ENCODE measurements at places on chromosomes 4 and X.

GRCh38 chr4:110905367-110905766 lies 282.5 kb upstream of the PITX2 start:
- no peak for DNase-seq

DNA sequence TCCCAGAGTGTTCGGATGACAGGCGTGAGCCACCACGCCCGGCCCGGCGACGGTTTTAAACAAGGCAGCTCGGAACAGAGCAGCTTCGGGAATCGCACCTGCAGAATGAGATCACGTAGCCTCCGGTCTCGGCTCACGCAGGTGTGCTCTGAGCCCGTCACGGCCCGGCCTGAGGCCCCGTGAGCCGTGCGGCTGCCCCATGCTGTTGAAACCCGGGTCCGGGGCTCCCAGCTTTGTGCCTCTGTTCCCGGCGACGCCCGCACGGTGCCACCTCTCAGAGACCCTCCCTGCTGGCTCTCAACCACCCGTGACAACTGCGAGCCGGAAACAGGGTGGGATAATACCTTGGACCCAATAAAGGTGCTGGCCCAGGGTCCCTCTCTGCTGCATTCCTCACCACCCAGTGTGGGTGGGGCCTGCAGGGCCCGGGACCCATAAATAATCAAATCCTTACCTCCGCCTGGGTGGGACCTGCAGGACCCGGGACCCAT lies 13.4 kb upstream of the PLCXD1 start:
- DNase-seq: no peak

- no peak for DNase-seq
These were observed 9.5 kb downstream of the XPNPEP2 start for GRCh38 chrX:129748305-129748704.

GRCh38 chr4:181684310-181684709 lies 558.9 kb upstream of the TENM3 start:
- DNase-seq: no peak

DNA sequence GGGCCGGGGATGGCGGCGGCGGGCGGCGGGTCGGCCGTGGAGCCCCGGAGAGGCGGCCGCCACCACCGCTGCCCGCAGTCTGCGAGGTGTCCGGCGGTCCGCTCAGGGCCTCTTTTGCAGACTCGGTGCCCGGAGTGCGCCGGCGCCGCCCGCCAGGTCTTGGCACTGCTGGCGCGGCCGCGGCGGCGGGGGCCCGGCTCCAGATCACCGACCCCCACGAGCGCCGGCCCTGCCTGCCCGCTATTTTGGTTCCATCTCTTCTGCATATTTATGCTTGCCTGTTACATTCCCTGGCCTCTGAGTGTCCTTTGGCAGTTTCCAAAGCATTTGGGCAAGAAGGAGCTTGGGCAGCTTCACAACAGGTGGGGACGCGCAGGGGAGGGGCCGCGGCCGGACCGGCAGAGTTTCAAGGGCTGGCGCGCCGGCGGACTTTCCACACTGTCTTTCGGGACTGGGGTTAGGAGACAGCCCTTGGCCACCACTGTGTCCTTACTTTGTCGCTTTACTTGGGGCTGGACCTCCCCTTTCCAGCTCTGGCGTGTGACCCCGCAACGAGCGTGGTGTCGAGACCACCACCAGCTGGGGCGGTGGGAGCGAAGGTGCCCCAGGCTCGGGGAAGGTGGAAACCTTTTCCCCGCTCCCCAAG lies 668 bp upstream of the TAPT1 start:
- DNase-seq: peak; percentile 64

DNA sequence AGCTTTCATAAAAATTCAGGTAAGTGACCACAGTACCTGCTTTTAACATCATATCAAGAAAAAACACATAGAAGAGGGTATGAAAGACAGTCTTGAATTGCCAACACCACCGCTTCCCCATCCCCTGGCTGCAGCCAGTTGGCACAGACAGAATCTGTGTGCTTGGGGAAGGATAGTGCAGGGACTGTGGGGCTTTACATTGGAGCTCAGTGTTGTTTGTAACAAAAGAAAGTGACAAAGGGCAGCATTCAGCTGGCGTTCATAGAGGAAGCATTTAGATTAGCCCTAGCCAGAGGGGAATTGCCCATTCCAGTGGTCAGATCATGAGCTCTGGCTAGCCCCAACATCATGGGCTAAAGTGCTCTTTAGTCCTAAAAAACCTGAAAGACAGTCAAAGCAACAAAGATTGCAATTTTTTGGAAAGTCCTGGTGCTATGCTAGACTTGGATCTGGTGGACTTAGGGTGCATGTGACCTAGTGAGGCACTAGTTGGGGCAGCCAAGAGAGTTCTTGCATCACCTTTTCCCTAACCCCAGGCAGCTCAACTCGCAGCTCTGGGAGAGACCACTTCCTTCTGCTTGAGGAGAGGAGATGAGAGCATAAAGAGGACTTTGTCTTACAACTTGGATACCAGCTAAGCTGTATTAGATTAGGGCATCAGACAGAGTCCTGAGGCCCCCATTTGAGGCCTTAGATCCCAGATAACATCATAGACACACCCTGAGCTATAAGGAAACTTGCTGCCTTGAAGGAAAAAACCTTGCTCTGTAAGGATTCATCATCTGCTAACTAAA lies 1602.4 kb upstream of the ADGRL3 start:
- DNase-seq: no peak

DNA sequence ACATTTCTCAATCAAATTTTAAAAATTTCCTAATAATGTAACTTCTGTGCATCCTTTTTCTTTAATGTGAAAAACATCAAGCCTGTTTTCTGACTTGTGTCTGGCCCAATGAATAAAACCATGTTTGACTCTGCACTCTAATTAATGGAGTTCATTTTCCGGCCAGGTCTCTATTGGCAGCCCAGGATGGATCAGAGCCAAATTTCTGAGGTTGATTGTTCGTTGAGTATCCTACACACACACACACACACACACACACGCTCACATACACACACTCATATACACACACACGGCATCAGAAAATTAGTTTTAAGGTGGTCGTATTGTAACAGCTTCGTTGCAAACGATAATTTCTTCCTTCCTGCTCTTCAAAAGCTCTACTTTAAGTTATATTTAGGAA lies 28.9 kb upstream of the TLL1 start:
- DNase-seq: peak; percentile 67

GRCh38 chr4:68182382-68182820 lies 52.7 kb upstream of the TMPRSS11F start:
- no peak for DNase-seq

- no peak for DNase-seq
These were observed 52.2 kb downstream of the ABCG2 start for GRCh38 chr4:88106205-88106604.

- no peak for DNase-seq
These were observed 108.8 kb downstream of the NAA11 start for GRCh38 chr4:79217025-79217424.

- no peak for DNase-seq
These were observed 431.8 kb downstream of the KCTD8 start for GRCh38 chr4:44016570-44017421.

DNA sequence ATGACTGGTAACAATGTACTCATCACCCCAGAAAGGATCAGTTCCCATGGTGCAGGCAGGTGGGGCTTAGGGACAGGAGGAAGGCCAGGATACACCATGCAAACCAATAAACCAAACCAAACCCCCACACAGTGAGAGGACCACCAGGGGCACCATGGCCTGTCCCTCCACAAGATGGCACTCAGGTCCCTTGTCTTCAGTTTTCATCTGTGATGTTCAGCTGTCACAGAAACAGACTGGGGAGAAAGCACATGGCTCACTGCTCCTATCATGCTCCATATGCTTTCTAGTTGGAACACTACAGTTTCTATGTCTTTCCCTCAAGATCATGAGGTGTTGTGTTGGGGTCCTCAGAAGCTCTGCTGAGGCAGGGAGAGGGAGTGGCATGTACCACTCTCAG lies 10.1 kb downstream of the HS3ST1 start:
- DNase-seq: peak; percentile 58

DNA sequence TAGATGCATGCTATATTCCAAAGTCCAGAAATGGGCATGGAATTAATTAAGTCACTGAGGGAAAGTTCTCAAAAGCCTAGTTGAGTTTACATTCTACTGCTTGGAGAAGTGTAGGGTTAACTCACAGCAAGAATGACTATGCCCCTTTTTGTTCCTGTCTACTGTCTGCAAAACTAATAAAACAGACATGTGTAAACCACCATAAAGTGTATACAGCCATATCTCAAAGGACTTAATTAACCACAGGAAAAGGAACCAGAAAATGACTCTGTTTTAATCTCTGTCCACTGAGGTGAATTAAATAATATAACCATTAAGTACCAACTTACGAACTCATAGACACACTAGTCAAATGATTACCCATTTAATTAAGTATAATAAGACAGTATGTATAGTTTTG lies 84.9 kb downstream of the PRDM5 start:
- no peak for DNase-seq

GRCh38 chrX:134654398-134655012 lies 3.8 kb downstream of the PLAC1 start:
- no peak for DNase-seq

DNA sequence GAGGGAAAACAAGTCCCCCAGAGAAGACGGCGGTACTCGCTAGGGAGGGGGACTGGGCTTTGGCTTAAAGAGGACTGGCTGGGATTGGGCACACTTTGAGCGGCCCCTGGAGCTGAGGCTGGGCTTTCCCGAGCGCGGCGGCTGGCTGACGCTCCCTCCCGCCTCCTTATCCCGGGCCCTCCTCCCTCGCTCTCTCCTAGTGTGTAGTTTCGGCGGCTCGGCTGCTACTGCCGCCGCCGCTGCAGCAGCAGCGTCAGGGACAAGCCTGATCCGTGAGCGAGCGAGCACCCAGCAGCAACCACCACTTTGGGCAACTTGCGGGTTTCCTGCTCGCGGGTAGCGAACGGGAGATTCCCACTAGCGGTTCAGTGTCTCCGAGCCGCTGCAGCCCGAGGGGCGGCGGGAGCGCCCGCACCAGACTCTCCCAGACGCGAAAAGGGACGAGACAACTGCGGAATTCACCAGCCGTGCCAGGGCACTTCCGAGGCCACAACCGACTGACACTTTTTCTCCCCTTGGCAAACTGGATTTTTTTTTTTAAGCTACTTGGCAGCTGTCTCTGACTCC lies 632 bp upstream of the PCDH7 start:
- no peak for DNase-seq

DNA sequence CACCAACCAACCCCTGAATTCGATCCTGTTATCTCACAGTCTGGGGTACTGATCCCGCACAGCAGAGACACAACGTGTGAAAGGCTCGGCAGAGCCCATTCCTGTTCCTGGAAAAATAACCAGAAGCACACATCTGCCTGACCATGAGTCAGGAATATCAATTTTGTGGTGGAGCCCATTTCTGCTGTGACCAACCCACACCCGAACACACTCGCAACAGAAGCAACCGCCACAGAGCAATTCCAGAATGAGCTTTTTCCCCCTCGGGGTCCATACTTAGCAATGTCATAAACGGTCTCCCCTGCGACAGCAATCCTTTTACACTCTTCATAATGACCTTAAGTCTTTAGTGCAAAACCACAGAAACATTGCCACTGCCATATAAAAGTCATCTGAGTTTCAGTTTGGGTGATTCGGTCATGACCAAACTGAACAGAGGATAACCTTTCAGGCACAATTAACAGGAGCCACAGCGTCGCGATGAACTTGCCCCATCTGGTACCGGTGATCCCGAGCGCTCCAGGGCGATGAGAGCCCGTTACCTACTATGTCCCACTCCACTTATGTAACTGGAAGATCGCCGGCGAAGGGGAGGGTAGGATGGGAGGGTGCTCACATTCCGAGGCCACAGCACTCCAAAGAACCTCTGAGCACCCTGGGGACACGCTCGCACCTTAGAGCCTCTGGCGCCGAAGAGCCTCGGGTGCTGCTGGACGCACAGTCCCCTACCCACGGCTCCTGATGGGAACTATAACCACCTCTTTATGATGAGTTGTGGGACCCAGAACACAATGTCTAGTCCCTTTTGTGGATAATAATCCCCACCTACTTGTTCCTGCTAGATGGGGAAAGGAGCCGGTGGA lies 1.1 kb downstream of the MECP2 start:
- DNase-seq: peak; percentile 38

GRCh38 chr4:173448103-173448502 lies 49.2 kb upstream of the SCRG1 start:
- peak; percentile 96 for DNase-seq

DNA sequence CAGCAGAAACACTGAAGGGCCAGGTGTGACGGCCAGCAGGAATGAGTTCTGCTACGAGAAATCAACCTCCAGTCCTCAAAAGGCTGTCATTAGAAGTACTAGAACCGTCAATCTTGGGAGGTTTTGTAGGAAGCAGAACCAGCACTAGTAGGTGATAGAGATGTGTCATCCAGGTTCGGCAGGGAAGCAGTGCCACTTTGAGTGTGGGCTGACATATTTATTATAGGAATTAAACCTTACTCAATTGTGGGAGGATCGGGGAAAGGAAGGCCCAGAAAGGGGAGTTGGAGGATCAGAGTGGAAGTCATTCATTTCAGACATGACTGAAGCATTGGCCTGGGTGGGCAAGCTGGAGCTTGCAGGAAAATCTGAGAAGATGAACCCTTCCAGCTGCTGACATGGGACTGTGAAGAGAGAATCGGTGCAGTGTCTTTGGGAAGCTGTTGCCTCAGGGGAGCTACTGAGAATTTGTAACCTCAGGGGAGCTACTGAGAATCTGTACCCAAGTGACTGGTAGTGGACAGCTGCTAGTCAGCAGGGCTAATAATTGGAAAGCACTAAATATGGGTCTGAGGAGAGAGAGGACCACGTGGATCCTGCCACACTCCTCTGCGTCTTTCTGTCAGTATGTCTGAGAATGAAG lies 177.4 kb downstream of the SPRY1 start:
- no peak for DNase-seq

DNA sequence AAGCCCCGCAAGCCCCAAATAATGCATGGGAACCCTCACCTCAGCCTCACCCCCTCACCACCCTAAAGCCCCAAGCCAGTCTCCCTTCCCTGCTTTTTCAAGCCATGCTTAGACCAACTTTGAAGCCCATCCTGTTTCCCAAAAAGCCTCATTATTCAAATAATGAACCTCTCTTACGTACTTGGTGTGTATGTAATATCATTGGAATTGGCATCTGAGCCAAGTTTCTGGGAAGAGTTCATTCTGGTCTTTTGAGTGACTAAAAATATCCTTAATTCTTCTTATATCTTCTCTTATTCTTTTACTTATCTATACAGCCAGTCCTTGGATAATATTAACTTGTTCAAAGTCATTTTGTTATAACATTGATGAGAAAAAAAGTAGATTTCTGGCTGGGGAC lies 875.8 kb upstream of the SLIT2 start:
- no peak for DNase-seq

DNA sequence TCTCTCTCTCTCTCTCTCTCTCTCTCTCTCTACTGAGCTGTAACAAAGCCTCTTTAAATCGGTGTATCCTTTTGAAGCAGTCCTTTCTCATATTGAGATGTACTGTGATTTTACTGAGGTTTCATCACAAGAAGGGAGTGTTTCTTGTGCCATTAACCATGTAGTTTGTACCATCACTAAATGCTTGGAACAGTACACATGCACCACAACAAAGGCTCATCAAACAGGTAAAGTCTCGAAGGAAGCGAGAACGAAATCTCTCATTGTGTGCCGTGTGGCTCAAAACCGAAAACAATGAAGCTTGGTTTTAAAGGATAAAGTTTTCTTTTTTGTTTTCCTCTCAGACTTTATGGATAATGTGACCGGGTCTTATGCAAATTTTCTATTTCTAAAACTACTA lies 37.2 kb downstream of the HPF1 start:
- no peak for DNase-seq

GRCh38 chrX:70132224-70132623 lies 1.0 kb upstream of the IGBP1 start:
- peak; percentile 6 for DNase-seq

All from cerebellar cortex (tissue), 1 donor.